ENCODE measurements at places on chromosomes 1 and 21. TPM values are rescaled to one million over a fixed set of nuclear protein-coding genes. Genes with fewer than 3 reads are reported as not detected.

DNA sequence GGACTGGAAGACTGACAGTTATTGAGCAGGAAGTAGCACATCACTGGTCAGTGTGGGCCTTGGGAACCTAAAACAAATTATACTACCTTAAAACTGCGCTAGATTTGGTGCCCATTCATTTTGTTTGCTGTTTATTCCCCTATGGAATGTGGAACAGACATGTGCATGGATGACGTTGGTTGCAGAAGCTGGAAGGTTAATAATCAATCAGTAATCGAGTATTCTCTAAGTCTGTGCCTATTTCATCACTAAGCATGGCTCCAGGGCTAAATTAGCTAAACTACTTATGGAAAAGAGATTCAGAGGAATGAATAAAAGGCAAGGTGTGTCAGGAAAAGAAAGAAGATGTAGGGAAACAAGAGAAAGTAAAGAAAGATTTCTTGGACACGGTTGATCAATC lies 33.5 kb upstream of the DPT start:
- DNase-seq, result no peak

- no peak for DNase-seq
These were observed 38.7 kb downstream of the GPR137B start for GRCh38 chr1:236181059-236181458.

GRCh38 chr1:161885003-161885402 lies 118.9 kb downstream of the ATF6 start:
- no peak for DNase-seq

- no peak for DNase-seq
These were observed 55.4 kb upstream of the TTC39A start for GRCh38 chr1:51385776-51386175.

GRCh38 chr21:39047046-39047445 lies 136.2 kb downstream of the PSMG1 start:
- no peak for DNase-seq

GRCh38 chr1:163596541-163597258 lies 274.9 kb downstream of the NUF2 start:
- no peak for DNase-seq

GRCh38 chr21:32410916-32411315 lies 1.6 kb upstream of the EVA1C start:
- no peak for DNase-seq

- no peak for DNase-seq
These were observed 36.6 kb downstream of the FOXO6 start for GRCh38 chr1:41397753-41398330.

DNA sequence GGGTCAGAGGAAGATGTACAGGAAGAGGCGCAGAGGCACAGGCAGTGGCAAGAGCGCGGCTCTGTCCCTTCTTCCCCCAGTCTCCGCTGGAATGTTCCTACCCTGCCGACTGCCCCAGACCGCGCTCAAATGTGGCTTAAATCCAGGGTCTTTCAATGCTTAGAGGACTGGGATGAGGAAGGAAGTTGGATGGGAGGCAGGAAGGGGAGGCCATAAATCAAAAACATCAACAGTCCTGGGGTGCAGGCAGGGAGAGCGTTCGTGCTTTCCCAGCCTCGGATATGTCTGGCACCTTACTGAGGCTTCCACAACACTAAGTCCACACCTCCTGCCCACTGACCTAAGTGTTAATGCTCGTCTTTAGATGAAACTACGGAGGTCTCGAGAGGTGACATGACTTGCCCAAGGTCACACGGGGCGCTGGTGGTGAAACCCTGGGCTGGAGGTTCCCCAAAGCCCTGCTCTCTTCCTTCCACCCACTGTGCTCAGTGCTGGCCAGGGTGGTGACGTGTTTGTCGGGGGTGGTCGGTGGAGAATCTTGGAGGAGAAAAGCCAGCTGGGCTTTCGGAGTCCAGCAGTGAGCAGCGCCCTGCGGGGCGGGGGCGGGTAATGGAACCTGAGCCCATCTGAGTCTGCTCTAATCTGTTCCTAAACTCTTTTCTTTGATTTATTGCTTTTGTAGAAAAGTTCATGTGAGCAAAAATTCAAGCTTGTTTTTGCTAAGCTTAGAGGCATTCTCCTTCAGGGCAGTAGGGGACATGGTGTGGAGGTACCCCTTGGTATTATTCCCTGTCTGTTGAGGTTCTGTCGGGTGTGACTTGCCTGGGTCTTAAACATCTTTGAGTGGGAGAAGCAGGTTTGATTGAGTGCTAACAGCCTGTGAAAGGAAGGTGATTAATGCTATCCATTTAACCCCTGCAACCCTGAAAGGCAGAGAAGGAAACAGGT lies 708 bp downstream of the CDA start:
- DNase-seq, result no peak

DNA sequence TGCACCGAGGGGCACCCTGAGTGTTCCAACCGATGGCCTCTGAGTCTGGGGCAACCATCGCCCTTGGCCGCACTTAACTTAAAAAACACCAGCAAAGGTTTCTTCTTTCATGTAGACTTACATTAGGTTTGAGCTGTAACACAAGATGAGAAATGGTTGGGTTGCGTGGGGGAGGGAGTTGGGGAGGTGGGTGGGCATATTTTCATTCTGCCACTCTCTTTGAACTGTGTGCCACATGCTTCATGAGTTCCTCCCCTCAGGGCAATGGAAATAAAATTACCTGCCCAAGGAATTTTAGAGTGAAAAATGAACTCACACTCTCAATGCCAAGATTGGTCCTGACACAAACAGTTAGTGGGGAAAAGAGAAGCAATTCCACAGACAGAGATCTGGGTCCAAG lies 430.1 kb upstream of the USP24 start:
- no peak for DNase-seq

DNA sequence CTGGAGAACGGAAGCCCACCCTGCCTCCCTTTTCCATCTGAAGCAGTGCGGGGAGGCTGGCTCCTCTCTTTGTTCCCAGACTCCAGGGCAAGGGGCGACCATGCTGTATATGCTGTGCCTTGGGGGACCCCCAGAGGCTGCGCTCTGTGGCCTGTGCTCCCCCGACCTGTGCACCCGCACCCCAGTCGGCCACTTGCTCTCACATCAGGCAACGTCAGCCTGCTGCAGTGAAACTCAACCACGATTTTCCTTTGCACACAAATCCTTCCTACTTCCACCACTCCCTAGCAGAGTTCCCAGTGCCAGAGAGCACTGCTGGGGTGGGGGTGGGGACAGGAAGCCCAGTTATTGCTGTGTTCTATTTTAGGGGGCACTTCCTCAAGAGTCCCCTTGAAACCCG lies 52.5 kb downstream of the SIM2 start:
- no peak for DNase-seq

DNA sequence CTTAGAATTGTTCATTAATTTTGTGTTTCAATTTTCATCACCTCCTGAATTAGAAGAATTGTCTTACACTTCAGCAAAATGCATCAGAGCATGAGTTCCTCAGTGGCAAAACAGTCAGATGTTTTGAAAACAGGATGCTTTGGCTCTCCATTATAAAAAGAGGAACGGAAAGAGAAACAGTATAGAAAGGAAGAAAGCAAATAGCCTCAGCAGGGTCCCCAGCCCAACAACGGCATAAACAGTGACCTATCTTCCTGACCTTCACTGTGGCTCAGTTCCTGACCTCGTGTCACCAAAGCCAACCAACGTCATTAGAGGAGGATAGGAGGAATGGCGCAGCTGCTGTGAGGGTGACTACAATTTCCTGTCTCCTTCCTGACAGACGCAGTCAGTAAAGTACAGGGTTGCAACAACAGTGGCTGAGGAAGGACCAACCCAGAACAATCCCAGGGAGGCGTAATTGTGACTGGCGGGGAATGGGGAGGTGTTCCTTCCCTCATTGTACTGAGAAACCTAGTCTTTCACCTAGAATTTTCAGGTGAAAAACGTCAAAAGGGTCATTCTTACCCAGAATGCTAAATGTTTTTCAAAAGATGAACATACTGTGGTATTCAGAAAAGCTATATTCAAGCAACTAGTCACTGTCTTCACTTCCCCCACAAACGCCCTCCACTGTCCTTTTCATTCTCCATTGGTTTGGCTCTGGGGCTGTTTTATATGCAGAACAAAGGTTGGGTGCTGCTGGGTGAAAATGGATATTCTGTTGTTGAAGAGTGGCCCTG lies 197.9 kb upstream of the SGIP1 start:
- no peak for DNase-seq

- no peak for DNase-seq
These were observed 250.9 kb downstream of the SIPA1L2 start for GRCh38 chr1:232379063-232379434.

DNA sequence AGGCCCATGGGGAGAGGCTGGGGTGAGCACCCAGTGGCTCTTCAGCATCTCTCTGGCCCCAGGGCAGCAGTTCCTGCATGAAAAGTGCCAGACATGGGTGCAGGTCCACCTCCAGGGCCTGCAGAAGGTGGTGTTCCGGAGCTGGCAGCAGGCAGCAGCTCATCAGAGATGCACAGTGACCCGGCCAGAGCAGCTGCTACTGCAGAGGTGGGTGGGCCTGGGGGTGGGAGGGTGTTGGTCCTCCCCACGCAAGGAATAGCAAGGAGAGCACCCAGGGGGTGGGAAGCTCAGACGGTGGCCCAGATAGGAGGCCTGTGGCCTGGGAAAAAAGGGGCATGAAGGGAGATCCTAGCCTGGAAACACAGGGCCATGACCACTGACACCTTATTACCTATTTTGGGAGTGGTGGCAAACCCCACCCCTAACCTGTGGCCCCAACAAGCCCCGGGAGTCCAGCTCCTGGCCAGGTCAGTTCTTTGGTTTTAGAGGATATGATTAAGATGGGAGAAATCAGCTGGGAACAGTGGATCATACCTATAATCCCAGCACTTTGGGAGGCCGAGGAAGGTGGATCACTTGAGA lies 20.2 kb downstream of the C1orf167 start:
- DNase-seq, result no peak

- no peak for DNase-seq
These were observed 209.5 kb downstream of the GRIK1 start for GRCh38 chr21:29730281-29730680.

GRCh38 chr1:36135330-36135667 lies 10.3 kb upstream of the COL8A2 start:
- no peak for DNase-seq

DNA sequence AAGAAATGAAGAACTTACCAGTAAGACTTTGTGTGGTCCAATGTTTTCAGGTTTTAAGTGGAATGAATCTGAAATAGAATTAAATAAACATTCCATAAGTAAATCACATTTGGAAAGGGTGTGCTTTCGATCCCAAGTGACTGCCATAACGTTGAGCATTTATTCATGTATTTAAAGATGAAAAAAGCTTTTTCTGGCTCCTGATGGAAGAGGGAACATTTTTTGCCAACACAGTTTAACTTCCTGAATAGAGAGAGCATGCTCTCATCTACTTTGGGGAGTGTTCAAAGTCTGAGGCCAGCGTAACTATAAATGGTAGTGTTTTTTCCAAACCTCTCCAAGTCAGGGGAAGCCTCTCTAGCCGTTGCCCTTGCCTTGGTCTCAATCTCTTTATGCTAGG lies 55.8 kb downstream of the GNG12 start:
- DNase-seq, result no peak

DNA sequence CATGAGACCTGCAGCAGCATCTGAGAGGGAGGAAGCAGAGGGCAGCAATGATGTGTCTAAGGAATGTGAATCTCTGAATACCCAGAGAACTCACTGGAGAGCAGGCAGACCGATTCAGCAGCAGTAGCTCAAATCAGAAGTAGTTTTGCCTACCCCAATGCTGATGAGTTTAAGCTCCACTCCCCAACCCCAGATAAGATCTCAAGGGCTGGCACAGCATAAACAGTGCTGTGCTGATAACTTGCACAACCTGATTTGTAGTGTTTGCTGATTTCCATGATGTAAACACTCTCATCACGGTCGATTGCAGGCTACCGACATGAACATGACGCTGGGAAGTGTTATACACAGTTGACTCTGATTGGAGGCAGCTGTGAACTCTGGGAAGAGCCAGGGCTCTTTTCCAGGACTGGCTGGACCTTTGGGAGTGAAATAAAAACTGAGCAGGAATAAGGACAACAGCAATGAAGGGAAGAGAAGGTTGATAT lies 11.2 kb upstream of the HMGCS2 start:
- DNase-seq, result no peak

GRCh38 chr1:55034476-55035133 lies 4.7 kb upstream of the PCSK9 start:
- DNase-seq, result no peak

DNA sequence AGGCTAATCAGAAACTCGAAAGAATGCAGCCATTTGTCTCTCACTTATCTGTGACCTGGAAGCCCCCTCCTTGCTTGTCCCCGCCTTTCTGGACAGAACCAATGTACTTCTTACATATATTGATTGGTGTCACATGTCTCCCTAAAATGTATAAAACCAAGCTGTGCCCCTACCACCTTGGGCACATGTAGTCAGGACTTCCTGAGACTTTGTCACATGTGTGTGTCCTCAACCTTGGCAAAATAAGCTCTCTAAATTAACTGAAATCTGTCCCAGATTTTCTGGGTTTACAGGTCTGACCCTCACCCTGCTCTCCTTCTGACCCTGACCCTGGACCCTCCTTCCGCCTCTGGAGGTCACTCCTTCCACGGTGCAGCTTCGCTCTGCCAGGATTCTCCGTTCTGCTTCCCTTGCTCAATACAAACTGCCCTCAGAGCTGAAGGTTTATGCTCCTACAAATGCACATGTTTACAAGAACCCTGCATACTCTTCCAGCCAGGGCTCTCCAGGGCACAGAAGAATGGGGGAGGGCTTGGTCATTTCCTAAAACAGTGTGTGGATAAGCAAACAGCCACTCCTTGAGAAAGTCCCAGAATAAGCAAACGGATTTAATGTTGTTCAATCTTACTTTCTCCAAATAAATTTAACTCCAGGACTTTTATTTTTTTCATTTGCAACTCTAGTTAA lies 160.5 kb downstream of the ACTL8 start:
- DNase-seq, result no peak

DNA sequence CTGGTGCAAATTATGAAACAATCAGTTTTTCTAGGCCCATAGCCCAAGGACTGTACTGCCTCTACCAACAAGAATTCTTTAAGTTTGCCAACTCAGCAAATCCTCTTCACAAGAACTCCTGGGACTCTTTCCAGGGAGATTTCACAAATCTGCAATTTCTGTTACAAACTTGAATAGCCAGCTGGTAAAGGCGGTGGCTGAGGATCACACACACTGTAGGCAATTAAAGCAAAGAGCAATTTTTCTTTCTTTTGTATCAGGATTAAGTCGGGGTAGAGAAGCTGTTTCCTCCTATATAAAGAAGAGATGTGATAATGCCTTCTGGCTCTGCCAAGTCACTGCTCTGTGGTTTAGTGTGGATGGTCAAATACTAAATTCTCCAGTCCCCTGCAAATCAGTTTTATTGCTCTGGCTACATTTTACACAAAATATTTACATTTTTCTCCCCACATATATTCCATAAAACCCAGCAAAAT lies 1.7 kb downstream of the ALDH9A1 start:
- DNase-seq, result no peak

The SPATA17 gene
- 4.7 TPM for total RNA-seq

The PAQR7 gene
- 8.1 TPM for total RNA-seq

The IL24 gene
- not detected for total RNA-seq

The CLEC20A gene
- total RNA-seq, result not detected

The KRTAP21-2 gene
- total RNA-seq, result not detected

The ETV3L gene
- not detected for total RNA-seq

The ASTN1 gene
- total RNA-seq, result 67.4 TPM

The LGR6 gene
- total RNA-seq, result 0.62 TPM

The FCRL6 gene
- total RNA-seq, result not detected
